ENCODE measurements at places on chromosomes 6 and 20.

GRCh38 chr20:61661583-61661982, 404.1 kb downstream of the TAF4 start:
- DNase-seq = no peak

GRCh38 chr6:72552938-72553337, 68.9 kb upstream of the KCNQ5 start:
- no peak for DNase-seq

DNA sequence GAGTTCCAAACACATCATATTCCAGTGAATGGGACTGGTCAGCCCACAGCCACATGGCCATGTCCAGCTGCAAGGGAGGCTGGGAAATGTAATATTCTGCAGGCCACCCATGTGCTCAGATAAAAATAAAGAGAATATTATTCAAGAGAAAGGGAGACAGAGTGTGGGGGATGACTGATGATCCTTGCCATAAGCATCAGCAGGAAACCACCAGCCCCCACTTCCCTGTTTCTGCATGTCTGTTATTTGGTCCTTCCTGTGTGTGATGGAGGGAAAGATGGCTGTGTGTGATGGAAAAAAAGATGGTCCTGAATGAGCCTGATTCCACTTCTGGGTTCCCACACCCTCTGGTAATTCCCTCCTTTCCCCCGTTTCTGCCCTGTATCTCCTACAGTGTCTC, 13.1 kb upstream of the RSPO4 start:
- DNase-seq = no peak

DNA sequence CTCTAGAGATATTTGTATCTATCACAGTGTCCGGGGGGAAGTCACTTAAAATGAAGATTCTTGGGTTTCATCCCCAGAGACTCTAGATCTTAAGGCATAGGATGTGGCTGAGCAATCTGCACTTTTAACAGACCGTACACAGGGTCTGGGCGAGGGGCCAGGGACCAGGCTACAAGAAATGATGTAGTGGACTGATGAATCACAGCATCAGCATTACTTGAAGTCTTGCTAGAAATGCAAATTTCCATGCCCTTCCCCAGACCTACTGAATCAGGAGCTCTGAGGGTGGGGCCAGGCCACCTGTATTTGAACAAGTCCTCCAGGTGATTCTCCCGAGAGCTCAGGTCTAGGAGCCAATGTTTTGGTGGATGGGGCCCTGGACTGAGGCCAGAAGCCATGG, 168.4 kb downstream of the DOK5 start:
- no peak for DNase-seq

GRCh38 chr6:8670792-8671191, 235.4 kb upstream of the SLC35B3 start:
- no peak for DNase-seq

DNA sequence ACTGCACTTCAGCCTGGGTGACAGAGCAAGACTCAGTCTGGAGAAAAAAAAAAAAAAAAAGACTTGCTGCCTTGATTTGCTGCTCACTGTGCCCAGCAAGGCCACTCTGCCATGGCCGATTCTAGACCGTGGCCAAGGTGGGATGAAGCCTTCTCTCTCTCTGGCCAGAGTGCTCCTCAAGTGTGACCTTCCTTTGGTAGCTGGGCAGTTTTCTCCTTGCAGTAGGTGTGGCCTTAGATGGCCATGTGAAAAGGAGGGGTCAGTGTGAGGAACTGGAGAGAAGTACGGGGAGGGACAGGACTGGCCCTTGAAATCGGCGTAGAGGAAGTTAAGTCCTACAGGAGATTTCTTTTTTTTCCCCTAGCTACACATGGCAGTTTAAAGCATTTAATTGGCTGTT, 272.0 kb downstream of the ARID1B start:
- no peak for DNase-seq

- no peak for DNase-seq
Observed at GRCh38 chr6:143110996-143111395, 50.3 kb downstream of the AIG1 start.

Data from activated CD4-positive, alpha-beta T cell treated with anti-CD3 and anti-CD28 coated beads, Interleukin-2, amount 50 U/mL, for 4 hours (primary cell).